NCI-H510A treated with DMSO at 0.1 percent for 48 hours (cell line): ENCODE measurements at places on chromosomes 11 and 22.

DNA sequence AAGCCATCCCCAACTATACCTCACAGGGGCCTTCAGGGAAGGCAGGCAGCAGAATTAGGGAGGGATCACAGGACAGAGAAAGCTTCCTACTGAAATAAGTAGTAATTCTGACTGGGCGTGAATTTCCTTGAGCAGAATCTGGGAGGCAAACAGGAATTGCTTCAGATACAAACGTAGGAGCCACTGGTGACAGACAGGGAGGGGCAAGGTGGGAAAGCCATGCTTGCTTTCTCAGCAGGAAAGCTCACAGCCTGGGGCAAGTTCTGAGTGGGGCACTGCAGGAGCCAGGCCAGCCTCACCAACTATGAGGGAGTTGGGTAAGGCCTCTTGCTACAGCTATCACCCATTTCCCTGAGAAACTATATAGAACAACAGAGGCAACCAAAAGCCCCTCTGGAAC, 43.6 kb downstream of the ARHGAP32 start:
- no peak for DNase-seq

DNA sequence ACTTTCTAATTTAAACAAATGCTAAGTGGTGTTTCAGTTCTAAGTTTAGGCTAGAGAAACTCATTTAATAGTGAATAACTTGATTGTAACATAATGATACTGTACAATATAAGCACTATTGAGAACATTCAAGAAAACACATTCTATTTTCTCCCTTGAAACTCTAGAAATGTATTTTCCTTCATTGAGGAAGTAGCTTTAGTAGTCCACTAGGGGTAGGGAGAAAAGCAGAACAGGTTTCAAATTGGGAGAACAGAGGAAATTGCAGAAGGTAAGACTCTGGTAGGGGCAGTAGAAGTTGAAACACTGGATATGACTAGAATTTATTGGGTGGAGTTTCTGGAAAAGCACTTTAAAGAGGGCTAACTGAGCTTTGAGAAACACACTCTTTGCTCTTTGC, 31.6 kb upstream of the MPPED2 start:
- DNase-seq, result no peak

DNA sequence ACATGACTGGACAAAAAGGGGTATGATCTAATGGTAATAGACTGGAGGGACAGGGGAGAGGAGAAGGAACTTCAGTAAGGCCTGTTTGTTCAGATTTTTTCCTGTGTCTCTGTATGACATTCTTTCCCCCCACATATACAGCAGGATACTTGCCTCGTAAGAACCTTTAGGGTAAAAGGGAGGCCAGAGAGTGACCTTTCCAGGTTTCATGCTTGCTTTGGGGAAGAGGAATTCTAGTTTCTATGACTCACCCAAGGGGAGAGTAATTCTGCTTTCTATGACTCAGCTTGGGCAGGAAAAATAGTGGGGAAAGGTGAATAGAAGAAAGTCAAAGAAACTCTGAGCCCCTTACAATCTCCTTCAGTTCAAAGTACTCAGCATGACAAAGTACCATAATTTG, 457.0 kb downstream of the DLG2 start:
- DNase-seq, result no peak

GRCh38 chr11:92964471-92964870, 5.0 kb upstream of the MTNR1B start:
- peak; percentile 18 for DNase-seq

- no peak for DNase-seq
Measured at GRCh38 chr11:65141896-65142494, 7.7 kb upstream of the SYVN1 start.

DNA sequence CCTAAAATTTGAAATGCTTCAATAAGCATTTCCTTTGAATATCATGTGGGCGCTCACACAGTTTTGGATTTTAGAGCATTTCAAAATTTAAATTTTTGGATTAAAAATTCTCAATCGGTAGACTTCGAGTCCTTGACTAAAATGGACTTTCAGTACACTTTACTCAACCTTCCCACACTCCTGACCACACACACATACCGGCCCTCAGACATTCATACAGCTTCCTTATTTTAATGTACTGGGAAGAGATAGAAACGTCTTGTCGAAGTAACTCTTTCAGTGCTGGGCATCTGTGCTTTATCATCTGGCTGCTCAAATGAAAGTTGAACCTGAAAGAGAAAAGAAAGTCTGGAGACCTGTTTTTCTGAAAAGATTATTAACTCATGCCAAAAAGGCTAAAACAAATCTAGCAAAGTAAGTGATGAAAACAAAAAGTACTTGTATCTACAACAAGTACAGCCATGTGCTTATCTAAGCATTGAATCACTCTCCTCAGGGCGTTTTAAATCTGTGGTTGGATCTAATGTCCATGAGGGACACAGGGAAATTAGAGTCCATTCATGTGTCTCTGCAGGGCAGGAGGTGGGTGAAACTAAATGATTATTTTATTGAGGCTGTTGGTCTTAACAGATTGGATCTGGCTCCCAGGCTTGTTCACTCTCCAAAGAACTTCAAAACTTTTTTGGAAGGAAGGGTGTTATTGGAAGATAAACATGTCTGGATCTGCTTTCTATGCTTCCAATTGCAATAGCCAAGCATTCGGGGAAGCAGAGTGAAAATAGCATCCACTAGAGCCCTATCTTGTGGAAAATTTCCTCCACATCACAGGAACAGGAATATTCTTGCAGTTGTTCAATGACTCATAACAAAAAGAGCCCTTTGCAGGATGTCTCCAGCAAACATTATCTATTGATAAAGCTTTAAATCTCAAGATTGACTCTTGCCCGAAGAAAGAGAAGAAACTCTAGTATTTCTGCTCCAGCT, 47.0 kb downstream of the CARD18 start:
- no peak for DNase-seq

DNA sequence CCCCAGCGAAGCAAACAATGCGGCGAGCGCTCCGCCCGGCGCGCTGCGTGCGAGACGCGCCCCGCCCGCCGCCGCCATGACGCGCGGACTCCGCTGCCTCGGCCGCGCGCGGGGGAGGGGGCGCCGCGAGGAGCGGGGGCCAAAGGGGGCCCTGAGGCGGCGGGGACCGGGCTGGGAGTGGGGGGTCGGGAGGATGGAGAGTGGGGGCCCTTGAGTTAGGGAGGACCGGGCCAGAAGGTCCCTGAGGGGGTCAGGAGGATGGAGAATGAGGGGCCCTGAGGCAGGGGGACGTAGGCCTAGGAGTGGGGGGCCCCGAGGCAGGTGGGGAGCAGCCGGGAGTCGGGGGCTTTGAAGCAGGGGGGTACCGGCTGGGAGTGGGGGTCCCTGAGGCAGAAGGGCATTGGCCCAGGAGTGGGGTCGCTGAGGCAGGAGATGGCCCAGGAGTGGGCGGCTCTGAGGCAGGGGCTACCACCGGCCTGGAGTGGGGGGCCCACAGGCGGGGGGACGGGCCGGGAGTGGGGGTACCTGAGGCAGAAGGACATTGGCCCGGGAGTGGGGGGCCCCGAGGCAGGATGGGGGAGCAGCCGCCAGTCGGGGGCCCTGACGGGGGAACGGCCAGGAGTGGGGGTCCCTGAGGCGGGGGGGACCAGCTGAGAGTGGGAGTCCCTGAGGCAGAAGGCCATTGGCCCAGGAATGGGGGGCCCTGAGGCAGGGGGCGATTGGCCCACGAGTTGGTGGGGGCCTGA, at the start of gene BRD1:
BRD1 (minus strand) TSS at position 21 of the 746 bp plus-strand sequence. CDS start 3,556 bp downstream, outside the sequence.
- DNase-seq, result peak; percentile 3

DNA sequence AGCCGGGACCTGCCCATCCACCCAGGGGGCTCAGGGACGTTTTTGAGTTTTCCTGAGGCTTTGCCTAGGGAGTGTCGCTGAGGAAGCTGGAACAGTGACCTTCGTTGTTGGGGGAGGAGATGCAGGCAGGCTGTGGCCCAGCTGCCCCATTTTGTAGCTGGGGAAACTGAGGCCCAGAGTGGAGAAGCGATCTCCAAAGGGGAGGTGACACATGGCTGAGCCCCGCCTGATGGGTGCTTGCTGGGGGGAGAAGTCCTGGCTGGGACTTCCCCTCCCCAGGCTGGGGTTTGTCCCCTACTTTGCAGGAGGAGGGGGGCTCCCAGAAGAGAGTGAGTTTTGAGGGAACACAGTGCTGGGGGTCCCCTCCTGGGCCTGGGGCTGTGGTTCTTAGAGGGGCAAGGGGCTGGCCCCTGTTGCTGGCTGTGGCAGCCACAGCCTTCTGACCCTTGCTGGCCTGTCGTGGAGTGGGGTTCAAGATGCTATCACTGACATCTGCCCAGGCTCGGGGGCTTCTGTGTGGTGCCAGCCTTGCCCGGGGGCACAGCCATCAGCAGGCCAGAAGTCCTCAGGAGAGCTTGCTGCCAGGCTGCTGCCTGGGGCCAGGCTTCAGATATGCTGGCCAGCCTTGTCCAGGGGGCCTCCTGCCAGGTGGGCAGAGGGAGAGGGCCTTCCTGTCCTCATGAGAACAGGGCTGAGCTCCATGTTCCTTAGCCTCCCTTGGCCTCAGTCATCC, 21.4 kb downstream of the KCNQ1 start:
- DNase-seq, result no peak

GRCh38 chr11:10751581-10751940, 515 bp downstream of the CTR9 start:
- DNase-seq, result no peak

DNA sequence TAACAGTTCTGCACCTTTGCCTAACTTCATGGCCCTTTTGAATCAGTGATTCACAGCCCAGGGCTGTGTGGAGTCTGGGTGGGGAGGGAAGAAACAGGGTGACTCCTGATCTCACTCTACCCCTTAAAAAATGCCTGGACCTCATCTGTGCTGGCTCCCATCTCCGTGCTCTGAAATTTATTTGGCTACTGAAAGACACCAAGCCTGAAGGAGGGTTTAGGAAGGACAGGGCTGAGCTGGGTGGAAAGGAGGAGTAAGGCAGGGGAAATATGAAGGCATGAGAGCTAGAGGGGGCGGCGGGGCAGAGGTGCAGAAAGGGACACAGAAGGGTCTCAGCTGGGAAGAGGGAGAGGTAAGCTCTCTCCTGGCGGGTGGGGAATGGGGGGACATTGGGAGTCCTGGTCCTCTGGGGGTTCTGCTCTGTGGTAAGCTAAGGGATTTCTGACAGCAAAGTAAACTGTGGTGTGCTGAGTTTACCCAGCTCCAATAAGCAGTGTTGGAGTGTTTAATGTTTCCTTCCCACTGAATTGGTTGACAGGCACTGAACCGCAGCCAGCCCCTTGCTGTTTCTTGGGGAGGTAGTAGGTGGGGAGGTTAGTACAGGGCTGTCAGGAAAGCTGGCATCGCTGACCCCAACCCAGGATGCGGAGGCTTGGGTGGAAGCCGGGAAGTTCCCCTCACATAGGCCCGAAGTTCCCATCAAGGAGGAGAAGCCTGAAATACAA, 71.1 kb downstream of the RPUSD4 start:
- peak; percentile 69 for DNase-seq

DNA sequence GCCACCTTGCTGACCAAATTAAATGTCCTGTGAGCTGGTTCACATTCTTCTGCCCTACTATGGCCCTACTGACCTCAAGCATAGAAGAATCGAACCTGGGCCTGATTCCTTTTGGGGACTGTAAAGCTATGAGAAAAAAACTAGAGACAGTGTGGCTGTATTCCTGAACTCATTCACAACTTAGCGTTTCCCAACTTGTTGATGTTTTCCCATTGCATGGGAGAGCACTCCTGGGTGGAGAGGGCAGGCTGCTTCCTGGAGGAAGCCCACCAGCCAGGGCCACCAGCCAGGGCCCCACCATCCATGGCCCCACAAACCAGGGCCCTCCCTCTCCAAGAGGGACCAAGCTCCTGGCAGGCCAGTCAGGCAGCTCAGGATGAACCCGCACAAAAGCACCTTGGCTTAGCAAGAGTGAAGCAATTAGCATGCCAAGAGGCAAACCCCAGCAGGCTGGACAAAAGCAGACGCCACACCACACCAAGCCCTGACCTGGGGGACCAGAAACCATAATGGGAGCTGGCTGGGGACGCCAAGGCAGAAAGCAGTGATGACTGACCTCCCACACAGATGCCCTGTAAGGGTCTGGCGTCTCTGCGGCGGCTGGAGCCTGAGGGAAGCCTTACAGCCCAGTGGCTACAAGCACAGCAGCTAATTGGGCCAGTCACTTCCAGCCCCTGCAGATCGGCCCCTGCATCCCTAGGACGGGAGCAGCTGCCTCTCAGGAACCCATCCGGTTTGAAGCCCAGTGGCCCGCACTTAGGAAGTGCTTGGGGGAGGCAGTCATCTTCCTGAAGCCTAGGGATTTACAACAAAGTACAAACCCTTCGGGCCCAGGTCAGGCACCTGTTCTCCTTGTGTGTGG, 2.1 kb downstream of the CERK start:
- no peak for DNase-seq

DNA sequence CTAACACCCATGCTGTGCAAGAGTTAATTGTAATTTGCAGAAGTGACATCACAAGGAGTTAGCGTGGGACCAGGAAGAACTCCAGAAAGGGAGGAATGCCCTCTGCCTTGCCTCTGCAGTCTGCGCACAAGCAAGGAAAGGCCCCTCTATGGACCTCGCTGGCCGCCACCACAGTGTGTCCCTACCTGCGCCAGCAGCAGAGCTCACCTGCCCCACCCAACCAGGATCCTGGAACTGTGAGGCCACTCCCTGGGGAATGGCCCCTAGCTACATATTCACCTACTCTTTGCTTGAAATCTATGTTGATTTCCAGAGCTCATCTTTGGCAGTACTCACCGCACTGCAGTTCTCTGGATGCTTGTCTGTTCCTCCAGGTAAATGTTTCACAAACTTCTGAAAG, 72.0 kb upstream of the MTNR1B start:
- no peak for DNase-seq

DNA sequence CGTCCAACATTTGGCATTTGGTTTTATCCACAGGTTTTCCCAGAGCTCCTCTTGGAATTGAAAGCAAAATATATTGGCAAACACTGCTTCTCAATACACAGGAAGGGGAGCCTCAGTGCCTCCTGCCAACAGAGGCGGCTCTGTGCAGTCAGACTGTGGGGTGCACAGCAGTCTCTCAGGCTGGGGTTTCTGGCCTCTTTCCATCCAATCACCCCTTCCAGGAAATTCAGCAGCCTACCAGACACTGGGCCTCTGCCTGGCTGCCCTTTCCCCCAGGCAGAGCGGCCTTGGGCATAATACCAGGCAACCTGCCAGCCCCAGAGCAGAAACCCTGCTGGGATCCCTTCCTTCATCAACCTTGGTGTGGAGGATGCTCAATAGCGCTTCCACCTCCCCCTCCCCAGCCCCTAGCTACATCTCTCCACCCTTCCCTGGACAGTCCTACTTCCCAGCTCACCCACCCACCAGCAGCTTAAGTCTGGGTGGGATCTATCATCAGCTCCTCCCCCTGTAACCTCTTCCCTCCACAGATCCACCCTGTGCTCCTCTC, 17.8 kb upstream of the RAPSN start:
- no peak for DNase-seq
